ENCODE measurements at places on chromosomes 7 and 10. TPM values are rescaled to one million over a fixed set of nuclear protein-coding genes. Genes with fewer than 3 reads are reported as not detected.
A peak's percentile ranks its signal among the peaks of the same experiment; 100 is the strongest.

CAV1 gene
- 377 TPM for total RNA-seq

NCF1 gene
- 8.7 TPM for total RNA-seq

CYP2C19 gene
- total RNA-seq: 0.61 TPM

ACHE gene
- 2.4 TPM for total RNA-seq

CYP3A7 gene
- total RNA-seq: 0.37 TPM

PIP4K2A gene
- 53.8 TPM for total RNA-seq

LGI1 gene
- not detected for total RNA-seq

CASD1 gene
- total RNA-seq: 24.2 TPM

FGFR2 gene
- 48.0 TPM for total RNA-seq

SPDYE2 gene
- not detected for total RNA-seq

TFPI2 gene
- total RNA-seq: 4.5 TPM

PSD gene
- total RNA-seq: 1.4 TPM

TRPV6 gene
- total RNA-seq: 5.0 TPM

VPS37D gene
- total RNA-seq: 2.0 TPM

LYZL2 gene
- not detected for total RNA-seq

DNA sequence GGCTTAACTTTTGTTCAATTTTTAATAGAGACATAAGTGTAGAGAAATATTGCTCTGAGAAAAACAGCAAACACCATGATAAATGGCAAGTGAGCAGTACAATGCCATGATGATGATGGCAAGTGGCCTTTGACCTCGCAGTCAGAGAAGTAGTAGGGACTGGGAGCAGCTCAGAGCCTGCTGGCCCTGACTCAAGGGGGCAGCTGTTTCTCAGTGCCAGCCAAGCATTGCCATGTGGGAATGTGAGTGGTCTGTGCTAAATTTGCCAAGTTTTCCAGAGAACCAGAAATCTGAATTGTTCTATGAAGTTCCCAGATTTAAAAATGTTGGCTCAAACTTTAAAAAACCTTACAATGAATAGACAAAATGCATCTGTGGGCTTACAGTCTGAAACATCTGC is 187.9 kb downstream of the BICC1 start:
- DNase-seq: no peak

GRCh38 chr7:90266808-90267207 is 21.8 kb downstream of the CFAP69 start:
- peak; percentile 15 for DNase-seq

DNA sequence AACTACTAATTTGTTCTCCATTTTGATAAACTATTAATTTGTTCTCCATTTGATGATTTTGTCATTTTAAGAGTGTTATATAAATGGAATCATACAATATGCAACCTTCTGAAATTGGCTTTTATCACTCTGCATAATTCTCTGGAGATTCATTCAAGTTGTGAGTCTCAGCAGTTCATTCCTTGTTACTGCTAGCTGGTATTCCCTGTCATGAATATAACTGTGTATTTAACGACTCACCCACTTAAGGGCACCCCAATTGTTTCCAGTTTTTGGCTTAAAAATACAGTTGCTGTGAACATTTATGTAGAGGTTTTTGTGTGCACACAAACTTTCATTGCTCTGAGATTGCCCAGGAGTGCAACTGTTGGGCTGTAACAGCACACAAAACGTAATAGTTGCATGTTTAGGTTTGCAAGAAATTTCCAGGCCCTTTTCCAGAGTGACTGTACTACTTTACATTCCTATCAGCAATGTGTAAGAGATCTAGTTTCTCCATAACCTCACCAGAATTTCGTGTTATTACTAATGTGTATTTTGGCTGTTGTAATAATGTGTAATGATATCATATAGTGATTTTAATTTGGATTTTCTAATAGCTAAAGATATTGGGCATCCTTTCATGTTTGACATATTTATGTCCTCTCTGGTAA is 153.2 kb upstream of the ADCY1 start:
- DNase-seq: no peak

- DNase-seq: no peak
These were observed 44.4 kb upstream of the SP4 start for GRCh38 chr7:21383227-21384220.

GRCh38 chr10:99119258-99119748 is 116.3 kb downstream of the HPSE2 start:
- no peak for DNase-seq

- DNase-seq: no peak
These were observed 125.7 kb upstream of the MTPN start for GRCh38 chr7:136102881-136103280.

DNA sequence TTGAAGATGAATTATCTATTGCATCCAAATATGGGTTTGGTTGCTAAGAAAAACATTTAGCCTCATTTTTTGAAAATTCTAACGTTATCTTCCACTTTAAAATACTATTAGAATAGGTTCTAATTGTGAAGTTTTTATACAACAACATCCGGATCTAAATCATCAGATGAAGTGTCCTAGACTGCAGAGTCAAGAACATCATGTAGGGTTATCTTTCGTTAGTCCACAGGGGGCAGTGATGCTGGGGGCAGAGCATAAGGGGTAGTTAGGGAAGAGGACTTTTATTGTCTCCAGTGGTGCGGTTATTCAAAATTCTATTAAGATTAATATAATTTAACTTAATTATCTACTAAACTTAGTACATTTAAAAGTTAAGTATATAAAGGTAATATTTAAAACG is 990.6 kb upstream of the PHF14 start:
- no peak for DNase-seq

GRCh38 chr10:44385026-44385695 is at the start of gene CXCL12:
Gene CXCL12 (minus strand): TSS chr10:44385097. CDS start chr10:44385005, 92 bp downstream.
- peak; percentile 58 for DNase-seq

GRCh38 chr7:44519546-44519945 is 21.6 kb downstream of the NPC1L1 start:
- no peak for DNase-seq

- DNase-seq: peak; percentile 60
These were observed 26.4 kb downstream of the MYL10 start for GRCh38 chr7:101602484-101603241.

- DNase-seq: no peak
These were observed 766.0 kb upstream of the POT1 start for GRCh38 chr7:125695626-125696025.

GRCh38 chr7:5997210-5997808 is 11.5 kb downstream of the PMS2 start:
- DNase-seq: peak; percentile 53

DNA sequence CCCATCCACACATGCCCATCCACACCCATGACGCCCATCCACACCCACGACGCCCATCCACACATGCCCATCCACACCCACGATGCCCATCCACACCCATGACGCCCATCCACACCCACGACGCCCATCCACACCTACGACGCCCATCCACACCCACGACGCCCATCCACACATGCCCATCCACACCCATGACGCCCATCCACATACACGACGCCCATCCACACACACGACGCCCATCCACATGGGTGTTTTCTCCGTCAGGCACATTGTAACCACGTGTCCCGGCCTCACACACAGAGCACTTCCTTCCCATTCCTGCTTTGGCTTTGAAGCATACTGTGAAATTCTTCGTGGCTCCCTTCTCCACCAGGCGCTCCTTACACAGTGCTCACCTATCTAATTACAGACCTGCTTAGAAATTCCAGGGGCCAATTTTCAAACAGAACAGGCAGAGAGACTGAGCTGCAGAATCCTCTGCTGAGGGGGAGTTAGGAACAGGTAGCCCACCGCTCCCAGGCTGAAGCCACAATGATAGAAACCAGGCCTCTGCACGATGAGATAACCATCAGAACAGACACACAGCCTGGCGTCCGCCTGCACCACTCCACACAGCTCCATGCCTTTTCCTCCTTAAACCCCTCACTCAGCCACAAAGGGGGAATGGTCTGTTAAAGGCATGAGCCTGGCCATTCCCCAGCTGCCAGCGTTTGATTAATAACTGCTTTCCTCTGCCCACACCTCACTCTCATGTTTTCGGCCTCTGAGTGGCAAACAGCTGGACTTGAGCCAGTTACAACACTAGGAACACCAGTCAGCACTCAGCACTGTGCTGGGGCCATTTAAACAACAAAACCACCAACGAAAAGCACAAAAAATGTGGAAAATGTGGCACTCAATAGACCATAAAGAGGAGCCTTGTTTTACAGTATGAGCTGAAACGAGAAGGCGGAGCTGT is 501.6 kb downstream of the PTPRN2 start:
- DNase-seq: peak; percentile 31

DNA sequence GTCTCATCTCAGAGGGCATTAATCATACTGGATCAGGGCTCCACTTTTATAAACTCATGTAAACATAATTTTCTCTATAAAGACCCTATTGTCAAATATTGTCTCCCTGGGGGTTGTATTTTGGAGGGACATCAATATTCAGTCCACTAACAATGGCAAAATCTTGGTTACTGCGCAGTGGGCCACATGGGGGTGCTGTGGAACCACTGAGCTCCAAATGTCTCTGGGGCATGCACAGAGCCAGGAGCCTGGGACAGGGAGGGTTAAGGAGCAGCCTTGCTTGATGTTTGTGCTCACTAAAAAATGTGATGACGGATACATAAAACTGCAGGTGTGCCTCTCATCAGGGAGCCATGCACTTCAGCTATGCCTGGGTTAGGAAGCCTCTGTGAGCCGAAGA is 62.1 kb upstream of the PRSS58 start:
- DNase-seq: no peak

- DNase-seq: no peak
These were observed 923.4 kb downstream of the REEP3 start for GRCh38 chr10:64444564-64444963.

DNA sequence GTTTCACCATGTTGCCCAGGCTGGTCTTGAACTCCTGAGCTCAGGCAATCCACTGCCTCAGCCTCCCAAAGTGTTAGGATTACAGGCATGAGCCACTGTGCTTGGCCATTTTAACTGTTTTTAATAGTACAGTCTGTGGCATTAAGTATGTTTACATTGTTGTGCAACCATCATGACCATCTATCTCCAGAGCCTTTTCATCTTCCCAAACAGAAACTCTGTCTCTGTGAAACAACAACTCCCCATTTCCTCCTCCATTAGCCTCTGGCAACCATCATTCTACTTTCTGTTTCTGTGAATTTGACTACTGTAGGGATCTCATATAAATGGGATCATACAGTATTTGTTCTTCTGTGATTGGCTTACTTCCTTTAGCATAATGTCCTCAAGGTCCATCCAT is 48.3 kb upstream of the SEPHS1 start:
- DNase-seq: no peak

GRCh38 chr10:69959911-69960310 is 92.7 kb upstream of the MACROH2A2 start:
- no peak for DNase-seq

- no peak for DNase-seq
These were observed 49.0 kb downstream of the SPOCK2 start for GRCh38 chr10:72039377-72039776.

- no peak for DNase-seq
These were observed 65.6 kb upstream of the ADO start for GRCh38 chr10:62738916-62739315.

- DNase-seq: no peak
These were observed 208.6 kb upstream of the PPP2R2D start for GRCh38 chr10:131692176-131692575.

GRCh38 chr10:126108693-126109092 is 212.3 kb downstream of the FANK1 start:
- DNase-seq: no peak

- no peak for DNase-seq
These were observed 3.8 kb downstream of the VPS41 start for GRCh38 chr7:38905056-38905759.

GRCh38 chr7:46192271-46192670 is 271.2 kb upstream of the IGFBP3 start:
- no peak for DNase-seq

GRCh38 chr7:15781944-15782343 is 95.5 kb upstream of the MEOX2 start:
- no peak for DNase-seq

DNA sequence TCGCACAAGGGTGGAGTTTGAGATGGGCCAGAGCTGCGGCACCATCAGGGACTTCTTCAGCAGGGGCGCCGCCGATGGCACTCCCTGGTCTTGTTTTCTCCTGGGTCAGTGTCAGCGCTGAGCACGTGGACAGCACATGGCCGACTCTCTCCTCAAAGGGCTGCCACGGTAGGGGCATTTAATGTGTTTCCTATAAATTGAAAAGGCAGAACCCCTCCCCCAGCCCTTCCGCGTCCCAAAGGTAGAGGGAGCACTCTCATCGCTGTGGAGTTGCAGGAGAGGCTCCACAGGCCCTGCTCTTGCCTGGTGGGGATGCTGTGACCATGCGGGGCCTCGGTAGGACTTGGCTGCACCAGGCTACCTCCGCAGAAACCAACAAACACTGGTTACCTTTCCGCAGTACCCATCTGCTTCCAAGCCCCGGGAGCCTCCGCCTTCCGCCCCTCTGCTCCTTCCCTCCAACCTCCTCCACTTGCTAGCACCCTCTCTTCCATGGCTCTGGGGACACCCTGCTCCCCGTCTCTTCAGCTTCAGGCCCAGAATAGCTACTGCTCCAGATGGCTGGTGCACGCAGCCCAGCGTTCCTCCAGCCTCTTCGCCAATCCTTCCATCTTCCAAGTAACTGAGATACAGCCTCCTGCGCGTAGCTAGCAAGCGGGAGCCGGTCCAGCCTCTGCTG is 166.3 kb upstream of the ADCY1 start:
- no peak for DNase-seq

DNA sequence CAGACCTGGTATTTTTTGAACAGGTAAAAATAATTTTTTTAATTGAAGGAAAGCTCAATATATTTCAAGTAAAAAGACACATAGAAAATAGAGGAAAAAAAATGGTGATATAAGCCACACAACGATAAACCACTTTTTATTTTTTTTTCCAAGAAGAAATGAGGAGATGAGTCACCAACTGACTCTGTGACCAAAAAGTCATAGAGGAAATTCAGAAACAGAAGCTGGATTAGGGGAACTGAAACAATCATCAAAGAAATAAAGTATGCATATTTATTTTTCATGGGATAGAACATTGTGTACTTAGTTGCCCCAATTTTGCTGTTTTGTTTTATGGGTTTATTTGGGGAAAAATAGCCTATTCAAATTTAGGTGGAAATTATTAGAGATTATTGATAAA is 176.8 kb upstream of the AGR3 start:
- DNase-seq: no peak

- DNase-seq: no peak
These were observed 58.6 kb downstream of the GSDME start for GRCh38 chr7:24698531-24699266.

- DNase-seq: no peak
These were observed 385.5 kb downstream of the SORCS3 start for GRCh38 chr10:105026566-105026965.

All from left lung (tissue), 14 donors.